ENCODE measurements at places on chromosomes 3 and 15.

DNA sequence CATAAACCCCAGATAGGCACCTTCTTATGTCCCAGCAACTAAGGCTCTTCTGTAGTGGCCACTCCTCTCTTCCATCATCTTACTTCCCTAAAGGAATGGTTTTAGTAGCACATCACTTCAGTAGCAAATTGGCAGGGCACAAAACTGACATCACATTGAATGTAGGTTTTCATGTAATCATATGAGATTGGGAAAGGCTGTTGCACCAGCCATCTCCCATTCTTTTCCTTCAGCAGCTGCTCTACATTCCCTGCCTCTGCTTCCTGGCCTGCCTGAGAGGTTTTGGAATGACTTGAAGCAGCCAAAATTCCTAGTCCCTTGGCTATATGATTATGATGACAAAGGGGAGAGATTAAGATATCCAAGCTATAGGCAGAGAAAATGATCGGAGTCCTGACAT is 36.5 kb downstream of the NSUN3 start:
- no peak for DNase-seq

DNA sequence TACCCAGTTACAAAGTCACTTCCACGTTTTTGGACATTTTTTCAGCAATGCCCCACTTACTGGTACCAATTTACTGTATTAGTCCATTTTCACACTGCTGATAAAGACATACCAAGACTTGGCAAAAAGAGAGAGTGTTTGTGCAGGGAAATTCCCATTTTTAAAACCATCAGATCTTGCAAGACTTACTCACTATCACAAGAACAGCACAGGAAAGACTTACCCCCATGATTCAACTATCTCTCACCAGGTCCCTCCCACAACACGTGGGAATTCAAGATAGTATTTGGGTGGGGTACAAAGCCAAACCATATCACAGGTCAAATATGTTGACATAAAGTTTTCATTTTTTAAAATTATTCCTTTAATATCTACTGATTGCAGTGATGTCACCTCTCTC is 16.2 kb upstream of the ABI3BP start:
- no peak for DNase-seq

GRCh38 chr3:150737874-150738679 is 24.9 kb downstream of the SIAH2 start:
- DNase-seq: no peak

DNA sequence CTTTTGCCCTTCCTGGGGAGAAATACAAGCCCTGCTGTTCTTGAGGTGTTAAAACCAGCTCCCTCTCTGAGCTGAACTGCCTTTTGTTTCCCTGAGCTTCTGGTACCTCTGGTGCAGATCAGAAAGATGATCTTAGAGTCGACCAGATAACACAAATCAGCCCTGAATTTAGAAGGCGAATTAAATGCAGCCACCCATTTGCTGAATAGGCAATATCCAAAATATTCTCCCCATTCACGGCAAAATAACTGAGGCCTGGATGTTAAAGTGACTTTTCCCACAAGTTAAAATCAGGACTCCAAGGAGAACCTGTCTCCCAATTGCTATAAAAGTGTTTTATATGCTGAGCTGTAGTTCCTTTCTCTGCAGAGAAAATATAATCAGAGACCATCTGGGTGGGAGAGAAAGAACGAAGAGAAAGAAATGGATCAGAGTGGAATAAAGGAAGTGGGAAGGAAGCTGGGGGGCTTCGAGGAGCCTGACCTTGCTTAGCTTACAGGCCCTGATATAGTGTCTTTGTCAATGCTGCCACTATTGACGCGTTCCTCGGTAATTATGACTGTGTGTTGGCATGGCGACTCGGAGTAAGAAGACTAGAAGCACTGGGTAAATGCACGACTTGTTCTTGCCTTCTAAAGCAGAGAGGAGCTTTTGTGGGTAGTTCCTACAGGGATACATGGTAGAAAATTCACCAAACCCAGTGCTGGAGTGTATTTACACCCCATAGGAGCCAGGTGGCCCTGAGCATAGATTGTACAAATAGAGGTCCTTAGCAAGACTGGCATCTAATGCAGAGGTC is 47.5 kb upstream of the POLG start:
- no peak for DNase-seq

GRCh38 chr3:194935632-194936470 is 250.2 kb downstream of the FAM43A start:
- DNase-seq: no peak

DNA sequence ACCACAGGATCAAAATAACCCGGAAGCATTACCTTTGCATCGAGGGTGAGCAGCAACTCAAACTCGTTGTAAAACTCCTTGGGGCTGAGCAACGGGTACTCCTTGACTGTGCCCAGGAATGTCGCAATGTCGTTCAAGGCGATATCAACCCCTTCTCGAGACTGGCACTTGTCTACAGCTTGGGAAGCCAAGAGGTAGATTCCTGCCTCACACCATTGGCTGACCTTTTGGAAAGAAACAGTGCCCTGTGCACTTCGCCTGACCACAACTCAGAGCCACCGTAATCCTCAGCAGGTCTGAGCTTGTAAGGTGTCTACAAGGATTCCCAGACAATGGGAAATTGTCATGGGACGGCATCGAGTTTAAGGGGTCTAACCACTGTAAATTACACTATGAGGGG is 43.9 kb downstream of the B3GNT5 start:
- peak; percentile 57 for DNase-seq

DNA sequence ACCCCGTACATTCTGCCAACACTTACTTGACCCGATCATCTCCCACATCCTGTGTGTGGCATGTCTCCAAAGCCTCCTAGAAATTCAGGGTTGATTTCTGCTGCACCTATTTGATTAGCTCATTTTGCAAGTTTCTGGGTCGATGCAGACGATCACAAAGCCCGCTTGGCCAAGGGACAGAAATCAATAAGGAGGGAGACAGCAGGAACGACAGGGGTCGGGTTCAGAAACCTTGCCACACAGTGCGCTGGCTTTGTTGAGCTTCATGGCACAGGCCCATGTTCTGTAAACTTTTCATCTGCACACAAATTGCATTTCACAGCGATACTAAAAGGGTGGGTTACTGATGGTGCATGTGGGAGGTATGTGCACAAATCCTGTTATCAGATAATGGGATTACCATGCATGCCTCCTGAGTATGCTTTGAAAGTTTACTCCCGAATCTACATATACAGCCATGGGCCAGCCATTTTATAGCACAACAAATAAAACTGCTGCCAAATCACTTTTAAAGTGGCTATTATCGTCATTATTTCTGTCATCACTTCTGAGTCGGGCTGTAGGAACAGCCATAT is 95.9 kb upstream of the ATP11B start:
- no peak for DNase-seq

DNA sequence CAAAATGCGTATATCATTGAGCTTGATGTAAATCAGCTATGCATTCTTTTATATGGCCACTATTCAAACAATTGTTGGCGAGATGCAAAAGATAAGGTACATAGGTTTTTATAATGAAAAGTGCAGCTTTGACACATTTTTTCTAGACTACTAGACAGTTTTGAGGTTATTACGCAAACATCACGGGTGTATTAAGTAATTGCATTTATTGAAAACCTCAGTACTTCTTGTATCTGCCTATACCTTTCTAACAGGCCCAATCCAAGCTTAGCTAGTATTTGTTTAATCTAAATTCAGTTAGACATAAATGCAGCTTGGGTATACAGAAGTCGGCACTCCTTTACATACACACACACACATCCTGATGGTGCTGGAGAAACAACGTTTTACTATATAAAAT is 2.7 kb downstream of the SPESP1 start:
- no peak for DNase-seq

DNA sequence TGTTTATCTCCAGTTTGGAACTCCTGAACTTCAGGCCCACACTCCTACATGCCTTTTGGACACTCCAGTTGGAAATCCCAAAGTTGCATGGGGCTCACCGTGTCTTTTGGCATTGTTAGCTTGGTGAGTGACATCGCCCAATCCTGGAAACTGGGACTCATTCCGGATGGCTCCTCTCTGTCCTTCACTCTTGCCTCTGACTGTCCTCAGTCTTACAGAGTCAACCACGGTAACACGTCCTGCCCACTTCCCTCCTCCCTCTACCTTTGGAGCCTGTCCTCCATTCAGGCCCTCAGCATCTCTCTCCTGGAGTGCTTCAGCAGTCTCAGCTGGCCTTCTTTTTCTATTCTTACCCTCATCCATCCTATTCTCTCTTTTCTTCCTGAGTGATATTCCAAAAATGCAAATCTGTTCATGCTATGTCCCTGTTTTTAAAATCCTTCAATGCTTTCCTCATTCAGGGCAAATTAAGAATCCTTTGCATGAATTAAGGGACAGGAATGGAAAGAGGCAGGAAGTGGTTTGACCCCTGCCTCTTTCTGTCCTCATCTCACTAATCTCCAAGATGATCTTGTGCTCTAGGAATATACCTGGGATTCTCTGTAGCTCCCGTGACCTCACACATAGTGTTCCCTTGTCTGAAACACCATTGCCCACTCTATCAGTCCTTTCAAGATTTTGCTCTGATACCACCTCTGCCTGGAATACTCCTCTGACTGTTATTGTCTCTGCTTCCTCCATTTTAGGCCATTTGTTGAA is 42.5 kb downstream of the LPP start:
- no peak for DNase-seq

All from lower lobe of right lung (tissue), 2 donors.